HCEC 1CT (cell line): ENCODE measurements at places on chromosomes 3 and 15.

DNA sequence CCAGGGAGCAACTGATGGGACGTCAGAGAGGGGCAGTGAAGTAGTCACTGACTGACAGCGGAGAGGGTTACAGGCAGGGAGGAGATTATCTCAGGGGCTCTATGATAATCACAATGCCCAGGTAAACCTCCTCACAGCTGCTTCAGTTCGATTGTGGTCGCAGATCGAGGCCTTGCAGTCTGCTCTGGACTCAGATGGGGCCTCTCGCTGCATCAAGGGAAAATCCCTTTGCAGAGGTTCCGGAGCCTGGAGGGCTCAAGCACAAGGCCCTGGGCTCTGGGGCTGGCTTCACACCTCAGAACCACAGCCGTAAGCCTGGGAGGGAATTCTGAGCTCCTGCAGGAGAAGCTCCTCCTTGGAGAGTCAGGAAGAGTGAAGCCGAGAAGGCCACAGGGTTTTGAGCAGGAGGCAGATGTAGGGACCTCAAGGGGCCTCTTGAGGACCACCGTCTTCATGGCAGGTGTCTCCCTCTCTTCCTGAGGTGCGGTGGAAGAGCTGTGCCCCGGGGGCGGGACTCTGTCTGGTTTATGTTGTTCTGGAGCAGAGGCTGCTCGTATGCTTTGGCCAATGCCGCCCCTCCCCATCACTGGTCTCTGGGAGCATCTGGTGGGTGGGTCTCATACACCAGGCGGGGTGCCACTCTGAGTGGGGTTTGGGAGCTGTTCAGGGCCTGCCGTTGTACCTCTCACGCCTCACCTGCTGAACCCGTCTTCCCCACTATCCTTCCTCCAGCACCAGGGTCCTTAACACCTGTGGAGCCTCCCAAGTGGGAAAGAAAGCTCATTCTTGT, 19.5 kb upstream of the SNRPA1 start:
- no peak for DNase-seq

GRCh38 chr3:168186293-168186983, 90.7 kb upstream of the GOLIM4 start:
- no peak for DNase-seq

GRCh38 chr15:34311563-34311962, 26.0 kb downstream of the SLC12A6 start:
- DNase-seq: no peak

GRCh38 chr15:49832511-49832910, 211.7 kb downstream of the DTWD1 start:
- peak; percentile 45 for DNase-seq

DNA sequence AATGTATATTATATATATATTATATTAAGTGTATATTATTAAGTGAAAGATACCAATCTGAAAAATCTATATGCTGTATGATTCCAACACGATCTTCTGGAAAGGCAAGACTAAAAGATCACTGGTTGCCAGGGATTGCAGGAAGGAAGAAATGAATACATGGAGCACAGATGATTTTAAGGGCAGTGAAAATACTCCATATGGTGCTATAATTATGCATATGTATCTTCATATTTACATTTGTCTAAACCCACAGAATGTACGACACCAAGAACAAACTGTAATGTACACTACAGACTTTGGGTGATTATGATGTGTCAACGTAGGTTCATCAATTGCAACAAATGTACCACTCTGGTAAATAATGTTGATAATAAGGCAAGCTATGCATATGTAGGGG, 194.7 kb upstream of the MME start:
- DNase-seq: no peak

DNA sequence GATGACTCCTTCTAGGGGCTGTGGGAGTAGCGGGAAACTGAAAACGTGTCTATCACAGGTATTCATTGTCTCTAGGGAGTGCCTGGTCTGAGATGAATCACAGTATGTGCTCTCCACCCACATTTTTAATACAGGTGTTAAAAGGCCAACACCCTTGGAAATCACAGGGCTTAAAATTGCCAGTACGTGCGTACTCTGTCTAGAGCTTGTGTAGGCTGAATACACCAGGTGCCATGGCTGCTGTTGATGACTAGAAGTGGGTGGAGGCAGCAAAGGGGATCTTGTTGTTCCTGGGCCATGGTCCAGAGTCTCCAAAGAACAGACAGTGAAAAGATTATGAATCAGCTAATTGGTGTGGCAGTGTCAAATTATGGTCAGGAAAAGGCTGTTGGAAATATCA, 35.1 kb upstream of the P3H2 start:
- DNase-seq: no peak

DNA sequence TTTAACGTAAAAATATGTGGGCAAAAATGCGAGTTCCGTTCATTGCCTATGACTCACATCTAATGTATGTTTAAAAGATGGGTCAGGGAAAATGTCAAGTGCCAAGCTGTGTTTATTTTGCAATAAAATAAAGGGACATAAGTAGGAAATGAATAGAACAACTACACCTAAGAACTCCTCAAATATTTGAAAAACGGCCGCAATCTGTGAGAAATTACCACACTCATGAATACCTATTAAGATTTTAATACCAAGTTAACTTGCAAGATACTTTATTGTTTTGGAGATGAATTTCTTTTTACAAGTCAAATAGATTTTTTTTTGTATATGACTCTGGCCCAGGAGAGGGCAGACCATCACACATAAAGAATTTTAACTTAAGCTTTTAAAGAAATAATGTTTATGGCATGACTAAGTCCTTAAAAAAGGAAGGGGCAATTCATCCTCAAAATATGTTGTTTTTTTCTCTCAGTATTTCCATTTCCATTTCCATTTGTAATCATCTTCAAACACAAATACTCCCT, 152.7 kb downstream of the SUCNR1 start:
- DNase-seq: peak; percentile 95

DNA sequence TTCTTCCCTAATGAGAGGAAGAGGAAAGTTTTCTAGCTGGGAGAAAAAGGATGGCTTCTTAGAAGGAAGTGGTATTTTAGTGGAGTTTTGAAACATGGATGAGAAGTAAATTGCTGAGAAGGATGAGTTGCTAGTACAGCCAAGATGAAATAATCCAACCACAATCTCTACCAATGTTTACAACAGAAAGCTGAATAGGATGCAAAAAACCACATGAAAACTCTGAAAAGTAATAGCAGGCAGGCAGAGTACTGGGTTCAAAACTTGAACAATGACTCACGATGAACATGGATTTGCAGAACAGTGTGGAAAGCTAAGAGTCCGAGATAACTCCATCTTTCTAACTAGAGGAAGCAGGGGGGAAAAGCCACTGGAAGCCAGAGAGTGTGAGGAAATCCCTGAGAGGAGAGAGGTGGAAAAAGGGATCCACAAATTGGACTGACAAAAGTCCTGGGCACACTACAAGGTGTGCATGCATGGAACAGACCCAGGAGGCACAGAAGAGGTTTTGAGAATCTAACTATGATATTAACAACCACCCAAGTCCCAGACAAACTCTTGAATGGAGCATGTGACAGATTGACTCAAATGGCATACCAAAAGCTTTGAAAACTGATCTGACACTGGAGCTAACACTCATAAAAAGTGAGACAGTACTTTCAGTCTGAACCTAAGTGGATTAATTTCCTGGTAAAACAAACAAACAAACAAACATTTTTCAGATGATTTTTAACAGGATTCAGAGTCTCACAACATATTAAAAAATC, 76.7 kb downstream of the ST6GAL1 start:
- DNase-seq: peak; percentile 20

DNA sequence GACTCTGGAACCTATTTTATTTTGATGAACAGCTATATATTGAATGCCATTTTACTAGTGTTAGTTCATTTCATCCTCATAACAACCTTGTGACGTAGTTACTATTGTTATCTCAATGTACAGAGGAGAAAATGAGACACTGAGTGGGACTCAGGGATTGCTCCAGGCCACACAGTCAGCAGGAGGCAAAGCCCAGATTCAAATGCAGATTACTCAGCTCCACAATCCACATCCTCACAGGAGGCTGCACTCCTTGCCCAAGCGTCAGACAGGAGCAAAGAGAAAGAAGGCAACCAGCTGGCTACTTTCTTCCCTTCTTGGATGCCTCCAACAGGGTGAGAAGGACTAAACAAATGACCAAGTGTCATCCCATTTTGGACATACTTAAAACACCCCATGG, 92.0 kb upstream of the CCDC54 start:
- DNase-seq: peak; percentile 47

- no peak for DNase-seq
Measured at GRCh38 chr3:177804646-177805045, 607.4 kb upstream of the TBL1XR1 start.

- DNase-seq: no peak
Measured at GRCh38 chr3:110615454-110615853, 456.2 kb upstream of the NECTIN3 start.

DNA sequence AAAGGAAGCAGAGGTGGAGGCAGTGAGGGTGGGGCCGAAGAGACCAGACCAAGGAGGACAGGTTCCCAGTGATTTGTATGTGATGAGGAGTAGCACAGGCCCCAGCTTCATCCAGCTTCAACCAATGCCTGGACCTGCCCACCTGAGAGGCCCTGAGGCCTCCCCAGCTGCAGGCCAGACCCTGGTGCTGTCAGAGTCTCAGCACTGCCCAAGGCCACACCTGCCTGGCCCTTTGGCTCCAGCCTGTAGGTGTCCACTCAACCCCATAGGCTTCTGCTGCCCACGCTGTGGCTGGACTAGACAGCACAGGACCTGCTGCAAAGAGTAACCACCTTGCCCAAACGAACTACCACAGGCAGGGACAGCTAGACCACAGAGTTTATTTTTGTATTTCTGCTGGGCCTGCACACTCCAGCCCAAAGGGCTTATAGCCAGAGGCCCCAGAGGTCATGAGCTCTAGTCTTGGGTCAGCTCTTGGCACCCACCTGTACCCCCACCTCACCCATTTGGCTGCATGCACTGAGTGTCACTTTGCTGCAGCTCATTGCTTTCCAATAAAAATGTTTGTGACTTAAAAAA, 81.9 kb upstream of the CDV3 start:
- no peak for DNase-seq

GRCh38 chr15:31280046-31280830, 46.4 kb upstream of the KLF13 start:
- DNase-seq: no peak

DNA sequence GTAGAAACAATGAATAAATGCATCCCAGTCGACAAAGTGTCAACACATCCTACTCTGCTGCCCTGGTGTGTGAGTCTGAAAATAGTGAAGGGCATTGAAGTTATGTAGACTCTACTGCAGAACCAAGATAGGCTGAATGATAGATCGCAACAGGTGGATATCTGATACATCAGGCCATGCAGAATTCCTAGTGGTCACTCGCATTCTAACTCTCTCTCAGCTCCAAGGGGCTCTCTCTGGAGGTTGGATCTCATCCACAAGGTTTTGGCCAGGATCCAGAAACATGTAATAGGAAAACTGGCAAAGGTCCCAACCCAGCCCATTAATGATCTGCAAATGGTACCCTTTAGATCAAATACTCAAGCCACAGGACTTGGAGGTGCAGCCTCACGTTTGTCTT, 514.1 kb downstream of the MAGI1 start:
- no peak for DNase-seq

DNA sequence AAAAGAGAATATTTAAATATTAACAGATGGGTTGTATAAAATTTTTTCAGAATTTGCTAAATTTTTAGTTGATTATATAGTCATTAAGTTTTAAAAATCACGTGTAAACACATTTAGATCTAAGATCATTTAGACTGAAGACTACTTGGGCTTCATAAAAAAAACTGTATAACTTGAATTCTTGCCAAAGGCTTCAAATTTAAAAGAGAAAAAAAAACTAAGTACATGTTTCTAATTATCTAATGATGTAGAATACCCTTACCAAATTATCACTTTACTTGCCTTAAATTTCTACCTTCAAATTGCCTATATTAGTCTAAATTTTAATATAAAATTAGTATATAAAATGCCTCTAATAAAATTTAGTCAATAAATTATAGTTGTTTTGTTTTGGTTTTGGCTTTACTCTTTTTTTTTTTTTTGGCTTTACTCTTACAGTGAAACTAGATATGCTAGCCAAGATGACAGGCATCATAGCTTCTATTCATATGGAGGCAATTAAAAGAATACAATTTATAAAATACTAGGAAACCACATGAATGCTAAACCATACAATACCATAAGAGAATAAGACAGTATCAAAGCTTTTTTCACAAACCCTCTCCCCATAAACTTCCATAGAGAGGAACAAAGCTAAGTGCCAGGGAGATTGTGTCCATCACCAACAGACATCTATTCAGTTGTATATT, 183.1 kb upstream of the KCNMB2 start:
- DNase-seq: peak; percentile 32

DNA sequence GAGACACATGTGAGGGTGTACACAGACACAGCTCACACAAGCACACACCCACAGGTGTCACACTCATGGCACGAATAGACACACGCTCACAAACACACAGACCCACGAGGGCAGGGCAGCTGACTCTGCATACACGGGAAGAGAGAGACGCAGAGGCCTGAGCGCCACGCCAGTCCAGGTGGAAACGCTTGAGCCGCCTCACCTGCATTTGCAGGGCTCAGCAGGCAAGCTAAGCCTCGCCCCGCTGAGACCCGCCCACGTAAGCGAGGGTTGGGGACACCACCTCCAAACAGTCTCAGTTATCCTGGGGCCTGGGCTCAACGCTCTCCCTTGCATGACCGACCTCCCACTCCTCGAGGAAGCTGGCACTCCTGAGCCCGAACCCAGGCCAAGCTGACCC, 73.2 kb downstream of the TLE3 start:
- DNase-seq: no peak

DNA sequence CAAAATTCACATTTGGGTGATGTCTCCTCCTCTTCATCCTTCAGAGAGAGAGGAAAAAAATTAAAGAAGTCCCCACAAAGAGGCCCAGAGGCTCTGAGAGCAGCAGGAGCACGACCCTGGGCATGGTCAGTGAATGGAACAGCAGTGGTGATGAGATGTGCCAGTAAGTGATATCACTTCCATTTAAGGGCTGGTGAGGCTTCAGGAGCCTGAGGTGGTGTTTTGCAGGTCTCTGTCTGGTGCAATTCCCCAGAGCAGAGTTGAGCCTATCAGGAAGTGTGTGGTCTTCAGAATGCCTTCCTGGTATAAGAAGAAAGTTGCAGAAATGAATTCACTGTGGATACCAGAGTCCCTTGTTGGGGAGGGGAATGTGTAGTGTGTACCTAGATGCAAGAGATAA, 21.4 kb downstream of the ERICH6 start:
- DNase-seq: no peak

DNA sequence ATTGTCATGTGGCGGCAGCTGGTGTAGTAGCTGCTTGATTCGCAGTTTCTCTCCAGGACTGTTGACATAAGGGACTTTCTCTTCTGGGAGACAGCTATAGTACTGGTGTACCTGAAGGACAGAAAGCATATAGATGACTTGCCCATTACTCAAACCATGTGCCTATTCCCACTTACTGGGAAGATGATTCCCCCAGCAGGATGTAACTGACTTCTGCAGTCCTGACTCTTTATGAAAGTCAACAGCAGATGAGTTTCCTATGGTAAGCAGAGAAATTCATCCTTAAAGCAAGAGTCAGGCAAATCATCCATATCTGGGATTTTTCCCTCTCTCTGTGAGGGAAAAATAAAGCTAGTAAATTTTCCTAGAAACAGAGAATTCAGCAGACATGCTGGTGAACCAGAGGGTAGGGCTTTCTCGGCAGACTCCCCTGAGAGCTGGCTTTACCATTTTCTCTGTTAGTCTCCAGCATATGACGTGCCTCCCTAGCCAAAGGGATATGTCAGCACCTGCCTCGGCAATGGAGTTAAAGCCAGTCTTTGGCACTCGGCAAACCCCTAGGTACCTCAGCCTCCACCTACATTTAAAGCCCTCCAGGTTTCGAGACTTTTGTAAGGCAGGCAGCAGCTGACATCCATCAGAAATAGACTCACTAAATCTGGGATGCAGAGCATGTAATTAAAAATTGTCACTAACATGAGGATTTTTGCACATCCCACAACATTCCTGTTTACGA, 62.1 kb downstream of the PRICKLE2 start:
- no peak for DNase-seq
